Stimulated activated CD8-positive, alpha-beta memory T cell treated with anti-CD3 and anti-CD28 coated beads, Interleukin-4, amount 100 ng/mL, for 1 hour (primary cell): ENCODE measurements at places on chromosomes 3 and 15.
A peak's percentile ranks its signal among the peaks of the same experiment; 100 is the strongest.

GRCh38 chr3:52055537-52056351 is 627 bp downstream of the DUSP7 start:
- DNase-seq = no peak

DNA sequence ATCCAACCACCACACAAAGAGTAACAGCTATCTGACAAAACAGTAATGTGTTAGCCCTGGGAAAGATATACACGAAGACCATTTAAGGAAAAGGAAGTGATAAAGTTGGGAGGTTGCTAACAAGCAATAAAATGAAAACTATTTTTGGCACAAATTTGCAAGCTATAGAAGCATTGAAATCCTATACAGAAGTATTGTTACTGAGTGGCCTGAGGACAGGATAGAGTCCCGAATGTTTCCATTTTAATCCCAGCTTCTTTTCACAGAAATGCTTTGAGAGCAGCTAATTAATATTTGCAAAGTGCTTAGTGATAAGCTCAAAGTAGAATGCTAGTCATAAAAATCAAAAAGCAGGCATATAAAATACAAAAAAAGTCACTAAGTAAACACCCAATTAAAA is 51.5 kb downstream of the RAD18 start:
- DNase-seq = no peak

- no peak for DNase-seq
Observed at GRCh38 chr15:41567261-41567660, 8.2 kb downstream of the TYRO3 start.

- DNase-seq = no peak
Observed at GRCh38 chr3:159453036-159453435, 535.6 kb upstream of the IL12A start.

DNA sequence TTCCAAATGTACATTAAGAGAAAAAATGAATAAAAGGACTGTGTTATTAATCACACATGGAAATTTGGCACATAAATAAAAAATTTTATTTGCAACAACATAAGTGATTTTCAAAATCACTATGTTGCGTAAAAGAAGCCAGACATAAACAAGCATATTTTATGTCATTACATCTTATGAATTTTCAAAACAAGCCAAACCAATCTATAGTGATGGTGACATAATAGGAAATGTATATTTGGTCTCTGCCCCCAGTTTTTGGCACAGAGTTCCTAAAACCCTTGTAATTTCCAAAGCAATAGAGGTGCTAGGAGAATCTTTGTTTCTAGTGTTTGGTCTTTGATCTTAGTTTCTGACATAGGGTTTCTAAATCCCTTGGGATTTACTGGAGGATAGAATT is 543.3 kb downstream of the ZBBX start:
- DNase-seq = no peak

- DNase-seq = no peak
Observed at GRCh38 chr15:59153466-59153865, 48.5 kb downstream of the CCNB2 start.

- peak; percentile 28 for DNase-seq
Observed at GRCh38 chr15:78565097-78565950, at the start of gene CHRNA5. Gene CHRNA5 (plus strand): TSS chr15:78565520. CDS start chr15:78565720, 200 bp downstream.

DNA sequence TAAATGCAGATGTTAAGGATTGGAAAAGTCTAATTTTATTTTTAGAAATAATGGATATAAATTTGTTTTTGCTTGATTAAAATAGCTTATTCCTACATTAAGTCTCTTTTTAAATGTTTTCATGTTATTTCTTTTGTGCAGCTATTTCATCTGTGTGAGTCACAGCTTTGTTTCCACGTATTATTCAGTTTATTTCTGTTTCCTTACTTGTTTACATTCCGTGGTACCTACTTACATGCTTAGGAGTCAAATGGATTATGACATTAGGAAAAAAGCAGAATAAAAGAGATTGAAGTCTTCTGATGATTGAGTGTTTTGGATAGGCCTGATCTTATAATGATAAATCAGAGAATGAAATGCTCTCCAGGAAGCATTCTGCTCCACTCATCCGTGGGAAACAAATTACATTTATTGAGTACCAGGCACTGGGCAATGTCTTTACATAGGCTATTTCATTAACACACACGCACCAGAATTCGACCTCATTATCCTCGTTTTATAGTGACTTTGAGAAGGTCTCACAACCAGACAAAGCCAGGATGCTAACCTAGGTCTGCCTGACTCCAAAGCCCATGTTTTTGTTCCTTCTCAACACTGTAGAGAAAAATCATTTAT is 38.1 kb upstream of the RASA2 start:
- DNase-seq = no peak

- no peak for DNase-seq
Observed at GRCh38 chr15:49190586-49190985, 20.5 kb downstream of the GALK2 start.

DNA sequence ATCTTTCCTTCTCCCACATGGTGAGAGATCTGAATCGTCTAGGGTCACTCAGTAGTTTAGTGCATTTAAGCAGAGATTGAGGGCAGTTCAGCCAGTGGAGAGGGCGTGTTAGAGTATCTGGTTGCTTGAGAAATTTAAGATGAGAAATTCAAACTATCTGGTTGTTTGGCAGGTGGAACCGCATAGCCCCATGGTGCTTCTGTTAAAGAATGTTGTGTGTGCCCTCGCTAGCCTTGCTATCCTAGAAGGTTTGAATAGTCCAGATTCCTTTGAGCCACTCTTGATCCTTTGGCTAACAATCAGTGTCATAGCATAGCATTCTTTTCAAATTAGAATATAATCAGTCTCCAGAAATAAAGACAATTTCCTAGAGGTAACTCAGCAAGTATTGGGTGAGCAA is 32.1 kb downstream of the ABHD17C start:
- DNase-seq = no peak

DNA sequence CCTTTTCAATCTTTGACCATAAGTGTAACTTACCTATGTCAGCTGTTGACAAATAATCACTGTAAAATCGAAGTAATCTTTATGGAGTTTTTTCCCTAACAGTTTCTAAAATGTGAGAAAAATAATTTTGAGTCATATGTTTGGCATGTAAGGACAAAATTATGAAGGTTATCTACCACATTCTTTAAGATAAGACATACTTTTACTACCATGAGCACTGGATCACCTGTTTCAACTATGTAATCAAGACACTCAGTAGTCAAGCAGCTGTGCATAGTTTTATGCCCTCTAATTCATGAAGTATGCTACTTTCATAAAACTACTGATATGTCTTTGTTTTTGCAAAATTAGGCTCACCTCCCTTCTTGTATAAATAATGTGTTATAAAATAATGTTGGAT is 12.1 kb downstream of the FGF7 start:
- no peak for DNase-seq

DNA sequence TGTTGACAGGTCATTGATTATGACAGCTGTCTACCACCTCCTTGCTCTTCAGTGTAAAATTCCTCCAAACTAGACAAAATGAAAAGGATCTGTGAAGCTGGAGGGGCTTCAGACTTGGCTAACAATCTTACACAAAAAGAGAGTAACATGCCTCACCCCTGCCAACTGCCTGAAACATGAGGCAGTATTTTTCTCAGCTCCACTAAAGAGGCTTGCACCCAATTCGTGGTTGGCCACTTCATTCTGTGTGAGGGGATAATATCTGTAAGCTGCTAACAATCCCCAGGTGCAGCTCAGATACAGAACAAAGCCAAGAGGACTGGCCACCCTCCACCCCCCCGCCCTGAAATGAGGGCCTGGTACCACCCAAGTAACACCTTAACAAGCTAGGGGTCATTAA is 2.8 kb downstream of the MB21D2 start:
- no peak for DNase-seq

DNA sequence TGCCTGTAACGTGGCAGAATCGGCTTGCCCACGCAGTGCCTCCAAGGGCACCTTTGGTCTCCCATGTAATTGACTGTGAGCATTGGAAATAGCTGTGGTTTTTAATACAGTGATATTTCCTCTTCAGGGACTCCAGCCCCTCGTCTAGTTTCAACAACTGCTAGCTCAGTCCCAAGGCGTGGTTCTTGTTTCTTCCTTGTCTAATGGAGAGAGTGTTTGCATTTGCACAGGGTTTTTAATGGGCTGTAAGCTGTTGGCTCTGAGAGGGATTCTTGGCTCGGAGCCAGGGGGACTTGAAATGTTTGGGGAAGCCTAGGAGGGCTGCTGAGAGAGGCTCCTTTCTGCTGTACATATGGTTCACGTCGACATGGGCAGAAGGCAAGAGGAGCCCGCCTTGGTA is 86.2 kb downstream of the THSD4 start:
- no peak for DNase-seq

GRCh38 chr15:68654786-68655560 is 76.2 kb downstream of the CORO2B start:
- no peak for DNase-seq

DNA sequence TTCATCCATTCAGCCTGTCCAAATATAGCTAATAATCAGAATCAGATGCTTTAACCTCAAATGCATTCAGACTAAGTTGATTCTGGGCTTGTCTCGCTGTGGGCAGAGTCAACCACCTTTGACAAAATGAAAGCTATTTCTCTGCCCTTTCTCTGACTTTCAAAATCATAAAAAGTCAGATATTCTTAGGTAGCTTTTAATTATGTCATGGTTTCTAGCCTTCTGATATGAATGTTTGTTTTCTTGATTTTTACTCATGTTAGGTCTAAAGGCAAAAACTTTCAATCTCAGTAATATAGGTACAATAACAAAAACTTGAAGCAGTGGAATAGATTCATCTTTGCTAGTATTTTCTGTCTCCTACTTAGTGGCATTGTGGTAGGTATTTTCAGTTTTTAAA is 25.3 kb upstream of the C15orf61 start:
- DNase-seq = no peak

DNA sequence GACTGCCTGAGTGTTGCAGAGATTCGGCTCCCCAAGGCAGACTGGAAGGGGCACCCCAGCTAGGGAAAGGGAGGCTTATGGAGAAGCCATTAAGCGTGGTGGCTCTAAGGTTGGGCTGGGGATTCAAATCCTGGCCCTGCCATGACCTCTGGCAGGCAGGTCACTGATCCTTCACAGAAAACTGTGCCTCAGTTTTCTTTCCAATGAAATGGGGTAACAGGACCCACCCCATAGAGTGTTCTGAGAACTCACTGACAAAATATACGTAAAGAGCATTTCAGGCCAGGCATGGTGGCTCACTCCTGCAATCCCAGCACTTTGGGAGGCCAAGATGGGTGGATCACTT is 34.6 kb downstream of the DNASE1L3 start:
- DNase-seq = no peak

DNA sequence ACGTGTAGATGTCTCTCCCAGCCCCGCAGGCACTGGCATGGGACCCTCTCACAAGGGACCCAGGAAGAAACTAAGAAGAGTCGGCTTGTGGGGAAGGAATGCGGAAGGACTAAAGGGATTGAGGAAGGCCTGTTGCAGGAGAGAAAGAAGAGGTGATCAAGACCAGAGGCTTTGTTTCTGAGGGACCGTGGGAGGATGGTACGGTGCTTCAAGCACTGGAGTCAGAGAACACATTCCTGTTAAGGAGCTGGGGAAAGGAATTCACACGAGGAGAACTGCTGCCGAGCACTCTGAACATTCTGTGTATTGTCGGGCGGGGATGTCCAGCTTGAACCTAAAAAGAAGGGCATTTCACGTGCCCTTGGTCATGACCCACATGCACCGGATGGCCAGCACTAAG is 91.4 kb downstream of the TAMM41 start:
- no peak for DNase-seq

DNA sequence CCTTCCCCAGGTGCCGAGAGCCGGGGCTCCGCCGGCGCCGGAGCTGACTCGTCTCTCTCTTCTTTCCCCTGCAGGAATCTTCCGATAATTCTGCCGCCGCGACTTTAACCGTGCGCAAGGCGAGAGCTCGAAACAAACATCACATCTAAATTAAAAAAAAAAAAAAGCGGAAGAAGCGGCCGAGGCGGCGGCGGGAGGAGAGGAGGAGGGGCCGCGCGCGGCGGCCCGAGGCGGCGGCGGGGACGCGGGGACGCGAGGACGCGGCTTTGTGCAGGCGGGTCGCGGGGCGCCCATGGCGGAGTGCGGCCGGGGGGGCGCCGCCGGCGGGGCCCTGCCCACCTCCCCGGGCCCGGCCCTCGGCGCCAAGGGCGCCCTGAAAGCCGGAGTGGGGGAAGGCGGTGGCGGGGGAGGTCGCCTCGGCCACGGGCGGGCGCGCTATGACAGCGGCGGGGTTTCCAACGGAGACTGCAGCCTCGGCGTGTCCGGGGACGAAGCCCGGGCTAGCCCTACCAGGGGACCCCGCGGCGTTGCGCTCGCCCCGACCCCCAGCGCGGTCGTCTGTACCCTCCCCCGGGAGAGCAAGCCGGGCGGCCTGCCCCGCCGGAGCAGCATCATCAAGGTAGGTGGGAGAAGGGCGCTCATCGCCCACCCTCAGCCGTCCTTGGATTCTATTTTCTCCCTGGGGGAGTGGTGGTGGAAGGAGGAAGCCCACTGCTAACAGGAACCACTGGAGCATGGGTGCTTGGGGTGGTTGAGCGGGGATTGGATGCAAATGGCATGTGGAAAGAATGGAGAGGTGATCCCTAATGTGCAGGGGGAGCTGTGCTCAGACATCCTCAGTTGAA is at the start of gene PLCL2:
PLCL2 (plus strand) TSS at position 208 of the 845 bp plus-strand sequence; CDS start at position 293, 85 bp downstream.
- peak; percentile 48 for DNase-seq

DNA sequence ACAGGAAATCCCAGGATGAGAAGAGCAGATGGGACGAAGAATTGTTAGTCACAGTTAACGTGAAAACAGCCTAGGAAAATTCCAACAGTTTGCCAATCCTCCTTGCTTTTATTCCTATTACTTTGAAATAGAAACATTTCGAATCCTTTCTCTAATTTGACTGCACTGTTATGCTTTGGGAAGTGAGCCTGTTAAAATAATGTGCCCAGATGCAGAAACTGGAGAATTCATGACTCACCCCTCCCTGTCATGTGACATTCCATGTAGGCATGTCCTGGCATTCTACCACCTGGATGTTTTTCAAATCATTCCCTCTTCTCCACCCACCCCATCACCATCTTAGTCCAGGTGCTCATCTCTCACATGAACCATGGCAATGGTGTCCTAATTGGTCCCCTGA is 107.3 kb downstream of the MINAR1 start:
- DNase-seq = no peak

DNA sequence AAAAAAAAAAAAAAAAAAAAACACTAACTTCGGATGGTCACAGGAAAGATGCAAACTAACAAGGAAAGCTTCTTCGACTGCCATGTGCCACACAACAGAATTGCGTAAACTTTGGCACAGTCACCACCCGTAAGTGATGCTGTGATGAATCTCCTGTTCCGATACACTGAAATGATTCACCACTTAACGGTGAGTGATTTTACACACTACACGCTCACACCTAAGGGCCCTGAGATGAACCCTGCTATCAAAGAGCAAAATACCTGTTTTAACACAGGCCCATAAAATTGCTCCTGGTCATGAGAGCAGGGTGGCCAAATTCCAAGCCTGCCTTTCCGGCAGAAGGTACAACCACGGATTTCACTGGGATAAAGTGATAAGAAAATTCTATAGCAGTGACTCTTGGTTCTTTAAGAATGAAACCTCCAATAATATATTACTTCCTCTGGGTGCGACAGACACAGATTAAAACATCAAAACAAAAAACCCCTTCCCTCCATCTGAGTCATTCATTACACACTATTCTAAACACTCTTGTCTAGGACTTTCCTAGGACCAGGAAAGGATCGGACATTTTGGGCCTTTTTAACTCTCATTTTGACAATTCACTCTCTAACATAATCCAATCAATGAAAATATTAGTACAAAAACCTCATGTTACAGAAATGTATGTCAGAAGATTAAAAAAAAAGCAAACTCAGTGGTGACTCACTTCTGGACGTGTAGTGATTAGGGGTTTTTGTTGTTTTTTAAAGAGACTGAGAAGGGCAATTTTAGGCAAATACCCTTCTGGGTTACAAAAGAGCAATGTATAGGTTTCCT is 28.3 kb downstream of the LRIG1 start:
- DNase-seq = no peak

GRCh38 chr15:62975515-62975914 is 67.0 kb upstream of the TPM1 start:
- no peak for DNase-seq
